Dermis blood vessel endothelial cell (primary cell): ENCODE measurements at places on chromosomes 6 and 20. TPM values are rescaled to one million over a fixed set of nuclear protein-coding genes. Genes with fewer than 3 reads are reported as not detected.

Gene NOTCH4
- total RNA-seq: 44.3 and 63.5 TPM in 2 replicates

Gene GRIK2
- under 0.01 and 0.34 TPM in 2 replicates for total RNA-seq

Gene FAM162B
- 4.3 and 5.6 TPM in 2 replicates for total RNA-seq

Gene PTCRA
- not detected in 2 replicates for total RNA-seq

Gene ZBP1
- not detected in 2 replicates for total RNA-seq

Gene CENPB
- 115 and 124 TPM in 2 replicates for total RNA-seq

Gene ARFGEF3
- total RNA-seq: 2.0 and 5.8 TPM in 2 replicates

Gene PLAGL1
- 6.5 and 14.2 TPM in 2 replicates for total RNA-seq

Gene NT5E
- 96.7 and 157 TPM in 2 replicates for total RNA-seq

Gene SEMG1
- not detected in 2 replicates for total RNA-seq

Gene ANKRD6
- 12.1 and 13.6 TPM in 2 replicates for total RNA-seq

Gene OR2B6
- total RNA-seq: not detected in 2 replicates

Gene OSER1
- 39.6 and 55.6 TPM in 2 replicates for total RNA-seq

Gene LGSN
- total RNA-seq: not detected in 2 replicates

Gene FNDC11
- total RNA-seq: 1.2 and 2.4 TPM in 2 replicates

Gene SUMO4
- 1.0 and 1.3 TPM in 2 replicates for total RNA-seq

Gene CALHM5
- 2.5 and 3.4 TPM in 2 replicates for total RNA-seq
